ENCODE measurements at places on chromosomes 7 and 10.

DNA sequence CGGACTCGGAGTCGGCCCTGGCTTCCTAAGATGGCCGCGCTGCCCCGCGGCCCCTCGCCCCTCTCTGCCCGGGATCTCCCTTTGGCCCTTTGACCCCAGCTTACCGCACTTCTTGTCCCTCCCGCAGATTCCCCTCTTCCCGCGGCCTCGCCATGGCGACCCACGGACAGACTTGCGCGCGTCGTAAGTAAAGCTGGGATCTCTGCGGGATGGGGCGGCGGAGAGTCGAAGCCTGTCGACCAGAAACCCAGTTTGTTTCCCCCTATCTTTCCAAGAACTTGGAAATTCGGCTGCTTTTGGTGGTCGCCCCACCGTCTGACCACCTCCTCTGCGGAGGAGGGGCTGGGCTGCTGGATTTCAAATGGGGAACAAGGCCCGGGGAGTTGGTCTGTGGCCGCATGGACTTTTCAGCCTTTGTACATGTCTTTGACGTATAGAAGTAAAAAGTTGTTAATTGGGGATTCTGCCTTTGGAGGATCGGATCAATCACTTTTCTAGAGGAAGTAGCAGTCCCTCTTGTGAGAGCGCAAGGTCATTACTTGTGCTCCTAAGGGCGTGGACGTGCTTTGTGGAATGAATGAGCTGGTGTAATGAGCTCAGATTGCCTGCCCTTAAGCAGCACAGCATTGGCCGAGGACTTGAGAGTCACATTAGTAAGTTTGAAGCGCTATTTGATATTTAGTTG is 553 bp downstream of the VDAC2 start:
- DNase-seq, result no peak

GRCh38 chr10:27451054-27451453 is 53.0 kb upstream of the RAB18 start:
- no peak for DNase-seq

DNA sequence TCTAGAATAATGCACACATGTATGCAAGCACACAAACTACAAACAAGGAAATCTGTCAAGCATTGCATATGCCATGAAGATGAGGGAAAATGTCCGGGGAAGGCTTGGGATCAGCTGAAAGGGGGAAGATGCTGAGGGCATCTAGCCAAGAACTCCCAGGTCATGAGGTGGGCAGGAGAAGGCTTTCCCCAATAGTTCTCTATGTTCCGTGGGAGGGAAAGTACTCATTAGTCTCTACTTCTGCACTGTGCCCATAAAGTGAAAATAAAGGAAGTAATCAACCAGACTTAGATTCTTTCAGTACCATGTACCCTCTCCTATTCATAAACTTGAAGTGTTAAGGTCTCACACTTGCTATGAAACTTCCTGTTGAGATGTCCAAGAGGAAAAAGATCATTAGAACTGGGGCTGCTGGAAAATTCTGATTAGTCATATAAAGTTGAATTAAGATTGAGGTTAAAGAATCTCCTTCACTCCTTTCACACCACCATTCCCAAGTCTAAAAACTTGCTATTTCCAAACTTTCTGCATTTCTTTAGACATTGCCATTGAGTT is 17.1 kb upstream of the LIPF start:
- DNase-seq, result no peak

DNA sequence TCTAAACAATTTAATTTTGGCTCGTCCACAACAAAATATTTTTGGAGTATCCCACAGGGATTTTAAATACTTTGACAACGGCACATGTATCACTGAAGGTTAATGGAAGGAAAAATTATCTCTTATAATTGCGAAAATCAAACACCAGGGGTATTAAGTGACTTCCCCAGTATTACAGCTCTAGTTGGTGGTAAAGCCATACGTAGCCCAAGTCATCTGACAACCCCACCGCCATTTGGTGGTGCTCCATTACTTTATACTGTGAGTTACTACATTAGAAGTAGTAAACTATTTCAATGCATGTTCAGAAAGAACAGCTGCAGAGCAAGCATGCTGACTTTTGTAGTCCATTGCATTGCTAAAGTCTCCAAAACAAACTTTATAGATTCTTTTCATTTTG is 179.7 kb downstream of the HGF start:
- no peak for DNase-seq

GRCh38 chr7:77813180-77813579 is 14.6 kb downstream of the PHTF2 start:
- no peak for DNase-seq

- no peak for DNase-seq
These were observed 43.4 kb upstream of the POM121L12 start for GRCh38 chr7:52992001-52992400.

GRCh38 chr7:2275101-2275500 is 33.1 kb downstream of the NUDT1 start:
- DNase-seq, result no peak

- DNase-seq, result no peak
These were observed 18.6 kb downstream of the RPP30 start for GRCh38 chr10:90890347-90890746.

GRCh38 chr10:29657719-29658274 is 23.0 kb upstream of the SVIL start:
- DNase-seq, result no peak

DNA sequence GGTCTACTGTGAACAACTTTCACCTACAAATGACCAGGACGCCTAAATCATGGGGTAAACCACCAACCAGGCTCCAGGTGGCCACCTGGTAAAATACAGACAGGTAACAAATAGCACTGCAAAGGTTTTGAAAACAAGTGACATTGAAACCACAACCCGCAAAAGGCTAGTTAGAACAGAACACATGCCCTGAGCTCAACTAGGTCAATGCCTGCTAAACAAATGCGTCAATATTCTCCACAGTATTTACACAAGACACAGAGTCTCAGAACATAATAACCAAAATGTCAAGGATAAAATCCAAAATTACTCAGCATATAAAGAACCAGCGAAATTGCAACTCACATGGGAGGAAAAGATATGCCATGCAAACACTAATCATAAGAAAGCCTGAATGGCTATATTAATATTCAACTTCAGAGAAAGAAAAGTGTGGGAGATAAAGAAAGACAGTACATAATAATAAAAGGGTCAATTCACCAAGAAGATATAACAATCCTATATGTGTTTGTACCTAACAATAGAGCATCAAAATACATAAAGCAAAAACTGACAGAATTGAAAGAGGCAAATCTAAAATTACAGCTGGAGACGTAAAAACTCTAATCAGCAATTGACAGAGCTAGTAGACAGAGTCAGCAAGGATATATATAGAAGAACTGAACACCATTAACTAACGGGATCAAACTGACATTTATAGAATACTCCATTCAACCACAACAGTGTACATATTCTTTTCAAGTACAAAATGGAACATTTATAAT is 47.6 kb downstream of the SMURF1 start:
- DNase-seq, result no peak

GRCh38 chr10:124535731-124536495 is 74.3 kb downstream of the LHPP start:
- no peak for DNase-seq

DNA sequence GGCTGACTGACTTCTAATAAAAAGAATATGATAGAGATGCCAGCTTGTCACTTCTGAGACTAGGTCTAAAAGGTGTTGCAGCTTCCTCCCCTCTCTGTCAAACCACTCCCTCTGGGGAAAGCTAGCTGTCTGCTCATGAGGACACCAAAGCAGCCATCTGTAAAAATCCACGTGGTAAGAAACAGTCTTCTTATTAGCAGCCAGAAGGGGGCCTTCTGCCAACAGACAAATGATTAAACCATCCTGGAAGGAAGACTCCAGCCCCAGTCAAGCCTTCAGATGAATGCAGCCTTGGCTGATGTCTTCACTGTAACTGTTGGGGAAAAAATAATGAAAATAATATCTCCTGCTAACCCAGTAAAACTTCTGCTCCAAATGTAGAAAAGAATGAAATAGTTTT is 41.9 kb upstream of the DAGLB start:
- DNase-seq, result no peak

DNA sequence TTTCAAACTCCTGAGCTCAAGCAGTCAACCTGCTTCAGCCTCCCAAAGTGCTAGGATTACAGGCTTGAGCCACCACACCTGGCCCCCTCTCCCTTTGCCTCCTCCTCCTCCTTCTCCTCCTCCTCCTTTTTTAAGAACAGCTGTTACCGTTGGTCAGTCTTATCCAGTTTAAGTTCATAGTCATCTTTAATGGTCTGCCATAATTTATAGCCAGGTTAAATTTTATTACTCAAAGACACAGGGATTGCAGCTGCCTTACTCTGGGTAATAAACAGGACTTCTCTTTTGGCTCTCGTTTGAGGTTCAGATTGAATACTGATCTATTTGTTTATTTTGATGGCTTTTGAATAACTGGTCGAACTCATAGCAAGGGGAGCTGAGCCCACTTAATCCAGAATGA is 35.2 kb downstream of the ATOH7 start:
- DNase-seq, result no peak

DNA sequence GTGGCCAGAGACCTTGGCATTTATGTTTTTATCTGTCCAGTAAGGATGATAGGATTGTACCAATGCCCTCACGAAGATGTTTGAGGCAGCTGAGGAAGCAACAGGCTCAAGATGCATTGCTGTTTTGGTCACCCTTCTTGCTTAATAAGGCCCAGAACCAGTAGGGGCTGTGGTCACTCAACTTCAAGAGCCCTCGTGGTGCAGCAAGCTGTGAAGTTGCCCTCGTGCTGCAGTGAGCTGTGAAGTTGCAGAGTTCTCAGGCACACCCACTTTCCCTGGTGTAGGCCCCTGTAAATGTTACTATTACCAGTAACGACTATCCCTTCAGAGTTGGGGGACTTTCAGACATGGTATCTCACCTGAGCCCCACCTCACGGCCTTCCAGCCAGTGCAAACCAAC is 207.6 kb upstream of the LYZL1 start:
- DNase-seq, result no peak

DNA sequence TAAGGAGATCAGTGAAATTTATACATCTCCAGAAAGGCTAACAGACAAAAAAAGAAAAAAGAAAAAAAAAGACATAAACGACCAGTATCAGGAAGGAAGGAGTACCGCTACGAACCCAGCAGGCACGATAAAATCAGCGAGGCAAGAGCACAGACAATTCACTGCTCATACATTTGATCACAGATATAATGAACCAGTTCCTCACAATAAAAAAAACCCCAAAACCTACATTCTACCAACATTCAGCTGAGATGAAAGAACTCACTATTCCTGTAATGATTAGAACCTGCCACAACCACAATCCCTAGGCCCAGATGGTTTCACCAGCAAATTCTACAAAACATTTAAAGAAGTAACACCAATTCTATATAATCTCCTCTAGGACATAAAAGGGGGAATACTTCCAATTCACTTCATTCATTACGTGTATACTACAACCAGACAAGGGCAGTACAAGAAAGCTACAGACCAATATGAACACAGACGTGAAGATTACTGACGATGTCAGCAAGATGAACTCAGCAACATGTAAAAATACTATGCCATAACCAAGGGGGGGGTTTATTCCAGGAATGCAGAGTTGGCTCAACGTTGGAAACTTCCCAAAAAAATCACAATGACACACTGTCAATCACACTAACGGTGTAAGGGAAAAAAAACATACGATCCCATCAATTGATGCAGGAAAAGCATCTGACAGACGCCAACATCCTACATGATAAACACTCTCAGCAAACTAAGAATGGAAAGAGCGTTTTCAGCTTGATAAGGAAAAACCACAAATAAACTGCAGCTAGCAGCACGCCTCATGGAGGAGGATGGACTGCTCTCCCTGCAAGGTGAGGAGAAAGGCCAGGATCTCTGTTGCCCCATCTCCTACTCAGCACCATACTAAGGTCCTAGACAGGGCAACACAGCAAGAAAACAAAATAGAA is 256.2 kb downstream of the ELFN1 start:
- DNase-seq, result no peak

- no peak for DNase-seq
These were observed 216.0 kb downstream of the GPAM start for GRCh38 chr10:111967547-111967946.

- no peak for DNase-seq
These were observed 22.2 kb downstream of the NRCAM start for GRCh38 chr7:108434010-108434409.

DNA sequence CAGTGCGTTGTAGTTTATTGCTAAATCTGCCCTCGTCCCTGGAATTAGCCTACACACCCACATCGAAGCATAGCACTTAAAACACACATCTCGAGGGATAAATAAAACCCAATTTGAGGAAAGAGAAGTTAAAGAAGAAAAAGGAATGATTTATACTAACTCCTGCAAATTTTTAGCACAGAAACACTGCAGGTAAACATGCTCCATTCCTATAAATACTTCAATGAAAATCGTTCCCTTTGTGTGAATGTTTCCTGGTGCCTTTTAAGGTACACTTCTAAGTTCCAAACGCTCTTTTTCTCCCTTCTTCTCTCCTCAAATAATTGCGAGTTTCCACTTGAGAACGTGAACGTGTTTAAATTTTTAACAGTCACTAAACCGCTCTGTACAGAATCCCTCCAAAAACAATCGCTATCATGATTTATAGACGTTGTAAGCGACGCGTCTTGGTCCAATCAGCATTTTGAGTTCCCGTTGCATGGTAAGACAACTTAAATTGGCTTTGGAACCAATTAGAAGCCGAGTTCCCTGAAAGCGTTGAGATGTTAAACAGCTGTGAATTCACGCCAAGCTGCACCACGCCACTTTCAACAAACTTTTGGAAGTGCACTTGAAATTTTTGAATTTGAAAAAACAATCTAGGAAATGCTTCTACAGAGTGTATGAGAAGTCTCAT is 12.5 kb upstream of the EBLN1 start:
- DNase-seq, result no peak

DNA sequence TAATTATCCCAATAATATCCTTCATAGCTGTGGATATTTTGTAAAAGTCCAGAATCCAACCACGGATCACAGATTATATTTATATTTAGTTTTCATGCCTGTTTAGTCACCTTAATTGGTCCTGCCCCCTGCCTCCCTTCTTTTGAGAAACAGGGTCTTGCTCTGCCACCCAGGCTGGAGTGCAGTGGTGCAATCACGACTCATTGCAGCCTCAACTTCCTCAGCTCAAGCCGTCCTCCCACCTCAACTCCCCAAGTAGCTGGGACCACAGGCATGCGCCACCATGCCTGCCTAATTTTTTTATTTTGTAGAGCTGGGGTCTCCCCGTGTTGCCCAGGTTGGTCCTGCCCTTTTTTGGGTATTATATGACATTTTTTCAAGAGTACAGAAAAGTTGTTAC is 129.4 kb downstream of the KAT6B start:
- no peak for DNase-seq

DNA sequence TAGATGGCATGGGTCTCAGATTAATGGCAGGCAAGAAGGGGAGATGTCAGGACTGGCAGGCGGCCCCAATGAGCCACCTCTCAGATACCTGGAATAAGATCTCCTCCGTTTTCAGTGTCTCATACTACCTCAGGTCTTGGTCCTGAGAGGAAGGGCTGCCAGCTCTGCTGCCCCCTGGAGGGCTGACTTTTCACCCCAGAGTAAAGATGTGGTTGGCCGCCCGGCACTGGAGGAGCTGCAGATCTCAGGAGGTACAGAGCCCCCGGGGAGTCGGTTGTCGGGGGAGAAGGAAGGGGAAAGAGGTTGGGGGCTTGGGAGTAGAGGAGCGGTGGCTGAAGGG is 642 bp upstream of the COL13A1 start:
- DNase-seq, result no peak

GRCh38 chr7:15199482-15199881 is 296.9 kb upstream of the DGKB start:
- DNase-seq, result no peak

GRCh38 chr10:1115607-1115955 is 59.4 kb downstream of the WDR37 start:
- no peak for DNase-seq

GRCh38 chr7:151038951-151039849 is 9.1 kb upstream of the ASIC3 start:
- peak; percentile 66 for DNase-seq

- no peak for DNase-seq
These were observed 120.4 kb downstream of the MALRD1 start for GRCh38 chr10:19169041-19169440.

Data from stimulated activated CD8-positive, alpha-beta memory T cell treated with anti-CD3 and anti-CD28 coated beads, Interleukin-4, amount 100 ng/mL, for 4 hours (primary cell).